Activated T-cell treated with anti-CD3 and anti-CD28 coated beads, Interleukin-2, amount 50 U/mL, for 24 hours (primary cell): ENCODE measurements at places on chromosomes 4 and X.
A peak's percentile ranks its signal among the peaks of the same experiment; 100 is the strongest.

- DNase-seq: no peak
These were observed 17.7 kb upstream of the CPE start for GRCh38 chr4:165360985-165361670.

GRCh38 chr4:122576261-122577188 is 44.3 kb downstream of the IL21 start:
- no peak for DNase-seq

GRCh38 chr4:17921451-17921850 is 100.1 kb downstream of the LCORL start:
- DNase-seq: no peak

DNA sequence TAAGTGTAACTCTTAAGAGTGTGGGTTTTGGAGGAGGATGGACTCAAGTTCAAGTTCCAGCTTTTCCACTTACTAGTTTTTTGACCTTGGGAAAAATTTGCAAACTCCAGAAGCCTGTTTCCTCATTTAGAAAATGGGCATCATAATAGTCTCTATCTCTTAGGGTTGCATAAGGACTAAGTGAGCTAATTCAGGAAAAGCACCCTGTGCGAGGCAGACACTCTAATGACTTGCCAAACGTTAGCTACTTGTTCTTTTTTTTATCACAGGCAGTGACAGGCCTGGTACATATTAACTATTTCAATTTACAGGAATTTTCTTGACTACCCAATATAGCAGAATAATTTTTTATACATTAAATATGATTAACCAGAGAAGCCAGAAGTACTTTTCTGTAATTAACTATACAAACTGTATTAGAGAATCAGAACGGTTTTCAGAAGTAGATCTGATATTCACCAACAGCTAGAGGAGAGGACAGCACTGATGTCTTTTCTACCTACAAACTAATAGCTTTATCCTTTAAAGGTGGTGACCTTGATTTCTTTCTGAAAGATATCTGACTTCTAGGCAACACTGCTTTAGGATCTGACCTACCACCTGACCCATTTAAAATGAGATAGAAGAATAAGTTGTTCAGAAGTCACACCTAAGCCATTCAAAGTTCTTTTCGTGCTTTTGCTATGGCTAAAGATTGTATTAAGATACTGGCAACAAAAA is 139.6 kb upstream of the HAND2 start:
- DNase-seq: no peak

DNA sequence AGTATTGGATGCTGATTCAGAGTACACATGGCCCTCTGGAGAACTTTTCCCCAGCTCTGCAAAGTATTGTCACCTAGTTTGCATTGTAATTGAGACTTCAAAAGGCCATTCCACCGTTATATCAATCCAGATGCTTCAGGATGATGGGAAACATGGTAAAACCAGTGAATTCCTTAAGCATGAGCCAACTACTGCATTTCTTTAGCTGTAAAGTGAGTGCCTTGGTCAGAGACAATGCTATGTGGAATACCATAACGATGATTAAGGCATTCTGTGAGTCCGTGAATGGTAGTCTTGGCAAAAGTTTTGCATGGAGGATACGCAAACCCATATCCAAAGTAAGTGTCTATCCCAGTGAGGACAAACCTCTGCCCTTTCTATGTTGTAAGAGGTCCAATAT is 355.2 kb downstream of the DCAF12L2 start:
- no peak for DNase-seq

DNA sequence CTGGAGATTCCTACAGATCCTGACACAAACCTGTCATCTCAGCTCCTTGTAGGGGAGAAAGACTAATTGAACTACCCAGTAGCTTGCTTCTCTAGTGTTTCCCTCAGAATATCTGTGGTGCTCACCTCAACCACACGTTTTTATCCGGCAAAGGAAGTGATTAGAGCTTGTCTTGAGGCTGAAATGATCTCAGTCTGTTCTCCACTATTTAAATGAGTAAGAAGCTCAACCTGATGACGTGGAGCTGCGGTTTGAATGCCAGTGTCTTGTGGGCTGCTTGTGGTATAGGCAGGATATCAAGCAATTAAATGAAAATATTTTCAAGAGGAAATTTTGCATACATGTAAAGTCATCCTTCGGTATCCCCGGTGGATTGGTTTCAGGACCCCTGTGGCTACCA is 270.2 kb downstream of the TLL1 start:
- DNase-seq: no peak

DNA sequence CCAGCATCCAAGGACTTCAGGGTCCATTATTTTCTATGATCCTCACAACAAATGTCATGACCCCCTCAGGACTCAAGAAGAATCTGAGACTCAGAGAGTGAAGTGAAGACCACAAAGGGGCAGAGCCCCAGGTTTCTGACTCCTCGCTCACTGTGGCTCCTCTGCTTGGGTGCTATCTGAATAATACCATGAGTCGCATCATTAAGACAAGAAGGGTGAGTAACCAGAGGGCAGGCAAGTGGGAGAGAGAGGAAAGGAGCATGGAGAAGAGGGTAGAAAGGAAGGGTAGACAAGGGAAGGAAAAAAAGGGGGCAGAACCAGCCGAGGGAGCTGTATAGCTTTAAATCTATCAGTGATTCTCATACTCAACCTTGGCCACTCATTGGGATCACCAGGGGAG is 15.5 kb upstream of the HSD17B10 start:
- DNase-seq: no peak

- DNase-seq: no peak
These were observed 168.8 kb downstream of the RELL1 start for GRCh38 chr4:37517326-37517725.

DNA sequence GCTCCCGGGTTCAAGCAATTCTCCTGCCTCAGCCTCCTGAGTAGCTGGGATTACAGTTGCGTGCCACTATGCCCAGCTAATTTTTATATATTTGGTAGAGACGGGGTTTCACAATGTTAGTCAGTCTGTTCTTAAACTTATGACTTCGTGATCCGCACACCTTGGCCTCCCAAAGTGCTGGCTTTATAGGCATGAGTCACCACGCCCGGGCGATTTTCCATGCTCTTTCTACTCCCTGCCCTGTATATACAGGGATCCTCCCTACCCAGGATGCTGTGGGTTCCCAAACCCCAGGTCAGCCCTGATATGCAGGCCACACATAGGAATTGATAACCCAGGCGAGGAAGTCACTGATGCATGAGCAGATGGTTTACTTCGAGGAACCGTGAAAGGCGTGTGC is 31.4 kb downstream of the SSX5 start:
- no peak for DNase-seq

DNA sequence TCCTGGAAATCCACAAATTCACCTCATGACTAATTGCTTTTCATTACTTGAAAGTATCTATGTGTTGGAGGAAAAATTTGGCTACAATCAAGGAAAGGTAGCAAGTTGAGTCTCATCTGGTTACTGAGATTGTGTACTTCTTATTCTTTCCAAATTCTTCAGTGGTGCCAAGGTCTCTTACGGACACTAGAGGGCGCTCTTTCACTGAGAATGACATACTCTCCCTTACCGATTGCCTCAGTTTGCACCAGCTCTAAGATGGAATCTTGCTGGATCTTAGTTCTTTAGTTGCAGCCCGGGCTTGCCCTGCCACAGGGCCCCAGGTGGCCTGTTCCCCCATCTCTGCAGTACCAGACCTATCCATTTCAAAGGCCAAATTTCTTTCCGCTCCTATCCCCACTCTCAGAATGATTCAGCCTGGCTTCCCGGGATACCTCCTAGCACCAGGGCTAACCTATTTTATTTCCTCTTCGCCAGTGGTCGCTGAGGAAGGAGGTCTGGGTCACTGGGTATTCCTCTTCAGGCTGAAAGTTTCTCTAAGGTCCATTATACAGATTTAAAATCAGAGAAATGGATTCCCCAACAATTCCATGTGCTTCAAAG is 24.6 kb upstream of the GPR50 start:
- DNase-seq: peak; percentile 45

GRCh38 chrX:136147976-136148375 is 643 bp downstream of the FHL1 start:
- DNase-seq: no peak

- no peak for DNase-seq
These were observed 58.1 kb upstream of the HOPX start for GRCh38 chr4:56739066-56739777.

DNA sequence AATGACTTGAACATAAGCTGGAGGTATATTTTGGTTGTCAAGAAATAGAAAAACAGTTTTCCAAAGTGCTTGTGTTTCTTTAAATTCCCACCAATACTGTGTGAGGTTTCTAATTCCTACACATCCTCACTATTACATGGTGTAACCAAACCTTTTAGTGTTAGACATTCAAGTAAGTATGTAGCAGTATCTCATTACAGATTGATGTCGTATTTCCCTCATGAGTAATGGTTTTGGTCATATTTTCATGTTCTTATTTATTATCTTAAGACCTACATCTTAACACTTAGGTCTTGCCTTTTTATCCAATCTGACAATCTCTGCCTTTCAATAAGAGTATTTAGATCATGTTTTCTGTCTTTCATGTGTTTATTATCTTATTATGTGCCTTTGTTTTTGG is 253.7 kb upstream of the ANXA10 start:
- DNase-seq: no peak

DNA sequence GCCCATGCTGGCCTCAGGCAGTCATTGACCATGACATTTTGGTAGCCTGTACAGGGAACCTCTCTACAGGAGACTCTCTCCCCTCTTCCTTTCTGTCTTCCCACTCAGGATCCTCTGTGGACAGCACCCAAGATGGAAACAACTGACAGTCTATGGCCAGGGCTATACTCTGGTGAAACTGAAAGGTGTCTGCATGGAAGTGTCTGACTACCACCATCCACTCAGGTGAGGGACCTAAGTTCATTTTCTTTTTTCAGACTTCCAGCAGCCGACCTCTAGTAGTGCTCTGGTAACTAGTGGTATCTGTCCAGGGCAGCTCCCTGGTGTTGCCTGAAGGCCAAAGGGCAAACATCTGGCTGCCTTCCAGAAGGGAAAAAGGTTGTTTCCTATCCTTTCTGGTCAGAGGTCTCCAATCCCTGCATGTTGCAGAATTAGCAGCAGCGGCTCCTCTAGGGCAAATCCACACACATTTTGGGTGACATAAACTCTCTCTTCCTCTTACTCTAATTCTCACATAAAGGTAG is 804.5 kb downstream of the C4orf33 start:
- DNase-seq: no peak

DNA sequence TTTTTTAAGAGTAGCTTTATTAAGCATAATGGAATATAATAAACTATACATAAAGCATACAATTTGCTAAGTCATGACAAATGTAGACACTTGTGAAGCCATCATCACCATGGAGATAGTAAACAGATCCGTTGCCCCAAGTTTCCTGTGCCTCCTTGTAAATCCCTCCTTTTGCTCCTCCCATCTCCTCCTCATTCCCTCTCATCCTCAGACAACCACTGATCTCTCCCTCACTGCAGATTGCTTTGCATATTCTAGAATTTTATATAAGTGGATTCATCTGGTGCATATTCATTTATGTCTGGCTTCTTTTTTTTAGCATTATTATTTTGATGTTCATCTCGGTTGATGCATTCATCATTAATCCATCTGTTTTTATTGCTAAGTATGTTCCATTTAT is 67.0 kb downstream of the CYTL1 start:
- no peak for DNase-seq

DNA sequence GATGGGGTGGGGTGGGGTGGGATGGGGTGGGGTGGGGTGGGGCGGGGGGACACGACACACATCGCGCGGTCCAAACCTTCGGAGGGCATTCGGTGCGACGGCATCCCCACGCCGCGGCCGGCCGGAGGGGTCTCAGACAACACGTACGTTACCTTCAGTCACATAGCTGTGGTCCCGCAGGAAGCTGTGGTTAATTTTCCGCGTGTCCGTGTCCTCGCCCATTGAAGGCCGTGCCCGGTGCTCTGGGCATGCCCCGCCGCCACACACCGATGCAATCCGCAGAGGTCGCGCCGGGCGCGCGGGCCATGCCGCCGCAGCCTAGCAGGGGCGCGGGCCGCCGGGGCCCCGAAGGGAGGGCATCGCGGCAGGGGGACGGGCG is 417 bp downstream of the PPP2R2C start:
- DNase-seq: no peak

DNA sequence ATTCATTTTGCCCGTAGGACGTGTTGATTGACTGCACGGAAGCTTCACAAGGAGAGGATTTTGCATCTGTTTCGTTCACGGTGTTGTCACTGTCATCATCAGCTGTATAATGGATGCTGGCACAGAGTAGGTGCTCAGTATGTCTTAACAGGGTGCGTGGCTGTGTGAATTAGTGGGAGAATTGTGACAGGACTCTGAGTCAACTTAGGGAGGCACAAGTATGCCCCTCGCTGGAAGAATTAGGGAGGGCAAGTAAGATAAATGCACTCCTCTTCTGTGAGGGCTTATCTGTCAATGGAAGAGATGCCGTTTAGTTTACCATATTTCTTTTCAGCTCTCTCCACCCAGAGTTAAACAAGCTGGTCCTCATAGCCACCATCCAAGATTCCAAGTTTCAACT is 107.2 kb downstream of the TRIML1 start:
- no peak for DNase-seq

GRCh38 chrX:111254896-111255693 is 15.2 kb downstream of the CAPN6 start:
- DNase-seq: no peak

- no peak for DNase-seq
These were observed 211.6 kb upstream of the TBL1X start for GRCh38 chrX:9253211-9253610.

- no peak for DNase-seq
These were observed 304.0 kb downstream of the MAPK10 start for GRCh38 chr4:86055898-86056297.

- no peak for DNase-seq
These were observed 1063.8 kb upstream of the INTU start for GRCh38 chr4:126568652-126569570.

- DNase-seq: no peak
These were observed 32.5 kb downstream of the SORBS2 start for GRCh38 chr4:185779517-185779916.

DNA sequence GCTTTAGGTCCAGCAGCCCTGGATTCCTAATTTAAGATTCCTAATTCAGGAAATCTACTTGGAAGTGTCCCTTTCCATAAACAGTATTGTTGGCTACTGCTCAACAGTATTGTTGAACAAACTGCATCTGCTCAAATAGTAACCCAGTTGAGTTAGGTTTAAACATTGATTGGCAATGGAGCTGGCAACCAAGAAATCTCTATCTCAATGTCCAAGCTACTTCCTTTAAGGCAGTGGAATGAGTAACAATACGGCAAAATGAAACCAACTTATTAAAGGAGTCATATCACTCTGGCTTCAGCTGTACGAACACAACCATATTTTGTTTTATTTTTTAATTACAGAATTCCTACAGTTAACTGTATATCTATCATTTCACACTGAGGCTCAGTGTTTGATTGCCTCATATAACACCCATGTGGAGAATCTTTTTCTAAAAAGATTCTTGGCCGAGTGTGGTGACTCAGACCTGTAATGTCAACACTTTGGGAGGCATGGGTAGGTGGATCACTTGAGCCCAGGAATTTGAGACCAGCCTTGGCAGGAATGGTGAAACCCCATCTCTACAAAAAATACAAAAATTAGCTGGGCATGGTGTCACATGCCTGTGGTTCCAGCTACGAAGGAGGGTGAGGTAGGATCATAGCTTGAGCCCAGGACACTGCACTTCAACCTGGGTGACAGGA is 71.7 kb upstream of the IL13RA1 start:
- DNase-seq: no peak
